Body of pancreas (tissue), 4 donors: ENCODE measurements at places on chromosomes 5 and 9. TPM values are rescaled to one million over a fixed set of nuclear protein-coding genes. Genes with fewer than 3 reads are reported as not detected.

The TSLP gene
- not detected for total RNA-seq

The NR6A1 gene
- 3.9 TPM for total RNA-seq

The TMEM215 gene
- total RNA-seq: not detected

The GRM6 gene
- not detected for total RNA-seq

DNA sequence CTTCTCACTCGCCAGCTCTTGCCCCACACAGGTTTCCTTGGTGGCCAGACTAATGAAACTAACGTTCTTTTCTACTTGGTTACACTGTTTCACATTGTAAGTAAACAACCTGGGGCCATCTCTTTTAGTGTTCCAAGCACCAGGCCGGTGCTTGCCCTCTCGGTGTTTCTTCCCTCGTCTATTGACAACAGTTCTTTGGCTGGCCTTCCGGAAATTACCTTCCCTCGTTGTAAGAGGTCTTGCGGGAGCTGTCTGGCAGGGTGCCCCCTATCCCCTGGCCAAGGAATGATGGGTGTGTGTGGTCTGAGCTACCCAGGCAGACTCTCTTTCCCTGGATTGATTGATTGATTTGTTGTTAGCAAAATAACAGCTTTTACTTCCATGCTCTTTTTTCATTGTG is 918 bp upstream of the MYMK start:
- no peaks in the 10 kb centered on the region for H3K27me3 ChIP-seq
- H3K4me1 ChIP-seq: peaks cover 49% of the 10 kb centered on the region
- no peak overlapping the region for H3K27ac ChIP-seq
- H3K4me3 ChIP-seq: no peak overlapping the region
- DNase-seq: no peak
